ENCODE measurements at places on chromosomes 7 and 10.
A peak's percentile ranks its signal among the peaks of the same experiment; 100 is the strongest.

GRCh38 chr7:96329241-96329640 lies 7.3 kb upstream of the SLC25A13 start:
- no peak for DNase-seq

GRCh38 chr7:43648473-43649406 lies 65.8 kb downstream of the STK17A start:
- no peak for DNase-seq

- DNase-seq: no peak
Observed at GRCh38 chr7:93442478-93443224, 131.9 kb downstream of the CALCR start.

GRCh38 chr10:73076360-73077183 lies 20.1 kb downstream of the P4HA1 start:
- no peak for DNase-seq

DNA sequence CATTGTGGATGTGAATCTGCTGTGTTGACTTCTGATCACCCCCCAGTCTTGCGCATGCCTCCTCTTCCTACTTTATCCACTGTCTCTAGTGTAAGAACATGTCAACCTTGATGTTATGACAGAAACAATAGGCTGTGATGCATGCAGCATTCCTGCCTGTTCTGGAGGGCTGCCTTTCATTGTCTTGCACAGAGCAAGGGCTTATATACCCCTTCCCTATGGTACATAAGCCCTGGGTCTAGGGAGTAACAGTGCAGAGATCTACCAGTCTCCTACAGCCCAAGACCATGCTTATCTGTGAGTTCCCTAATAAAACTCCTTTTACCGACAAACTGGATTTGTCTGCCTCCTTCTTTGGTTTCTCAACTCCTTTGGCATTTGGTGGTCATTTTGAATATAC lies 177.0 kb upstream of the STK17A start:
- DNase-seq: no peak

GRCh38 chr7:142327628-142328405 lies 70.0 kb upstream of the PRSS58 start:
- DNase-seq: no peak

DNA sequence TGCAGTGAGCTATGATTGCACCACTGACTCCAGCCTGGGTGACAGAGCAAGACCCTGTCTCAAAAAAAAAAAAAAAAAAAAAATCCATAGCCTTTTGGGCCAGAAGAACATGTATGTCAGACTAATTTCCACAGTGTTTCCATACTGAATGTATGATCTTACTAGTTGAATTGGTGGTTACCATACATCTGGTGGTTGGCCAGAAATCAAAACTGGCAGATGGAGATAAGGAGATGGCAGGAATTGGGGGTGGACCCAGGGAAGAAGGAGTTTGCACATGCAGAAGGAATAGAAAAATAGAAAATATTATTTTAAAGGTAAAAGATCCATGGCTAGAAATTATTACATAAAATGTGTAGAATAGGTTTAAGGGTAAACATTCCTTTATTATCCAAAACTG lies 3.7 kb upstream of the ATOH7 start:
- no peak for DNase-seq

GRCh38 chr10:77012812-77013500 lies 624.7 kb downstream of the KCNMA1 start:
- no peak for DNase-seq

DNA sequence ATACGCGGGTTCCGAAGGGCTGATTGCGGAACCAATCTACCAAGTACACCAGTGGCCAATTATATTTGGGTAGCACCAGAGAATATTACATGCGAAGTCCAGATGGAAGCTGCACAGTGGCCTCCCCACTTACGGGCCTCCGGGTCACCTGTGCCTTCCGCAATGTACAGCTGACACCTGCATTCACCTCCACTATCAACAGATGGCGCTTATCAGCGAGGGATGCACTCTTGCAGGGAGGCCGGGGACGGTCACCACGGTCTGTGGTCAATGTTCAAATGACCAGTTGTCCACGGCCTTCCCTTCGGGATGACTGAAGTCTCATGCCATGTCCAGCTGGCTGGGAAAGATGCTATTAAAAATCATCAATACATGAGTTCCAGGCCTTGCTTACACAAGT lies 47.6 kb downstream of the SLIT1 start:
- DNase-seq: no peak

GRCh38 chr7:40041456-40041855 lies 91.4 kb downstream of the CDK13 start:
- DNase-seq: no peak

GRCh38 chr7:80583901-80584300 lies 54.5 kb upstream of the CD36 start:
- no peak for DNase-seq

GRCh38 chr7:2812114-2812487 lies 32.0 kb downstream of the GNA12 start:
- peak; percentile 41 for DNase-seq

DNA sequence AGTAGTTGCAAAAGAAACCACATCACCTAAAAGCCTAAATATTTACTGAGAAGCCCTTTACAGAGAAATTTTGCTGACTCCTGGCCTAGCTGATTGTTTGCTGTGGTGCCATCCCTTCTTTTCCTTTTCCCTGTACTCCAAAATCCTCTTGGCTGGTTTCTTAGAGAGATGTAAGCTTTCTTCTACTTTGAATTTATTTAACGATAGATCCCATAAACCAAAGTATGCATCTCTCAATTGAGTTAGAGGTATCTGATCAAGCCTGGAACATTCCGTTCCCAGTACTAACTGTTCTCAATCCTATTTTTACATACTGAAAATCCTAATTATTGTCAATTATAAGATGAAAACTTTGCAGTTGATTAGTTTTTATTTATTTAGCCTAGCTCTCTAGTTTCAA lies 6.3 kb downstream of the TMEM60 start:
- DNase-seq: no peak

GRCh38 chr7:124791426-124791825 lies 25.8 kb upstream of the GPR37 start:
- DNase-seq: no peak

DNA sequence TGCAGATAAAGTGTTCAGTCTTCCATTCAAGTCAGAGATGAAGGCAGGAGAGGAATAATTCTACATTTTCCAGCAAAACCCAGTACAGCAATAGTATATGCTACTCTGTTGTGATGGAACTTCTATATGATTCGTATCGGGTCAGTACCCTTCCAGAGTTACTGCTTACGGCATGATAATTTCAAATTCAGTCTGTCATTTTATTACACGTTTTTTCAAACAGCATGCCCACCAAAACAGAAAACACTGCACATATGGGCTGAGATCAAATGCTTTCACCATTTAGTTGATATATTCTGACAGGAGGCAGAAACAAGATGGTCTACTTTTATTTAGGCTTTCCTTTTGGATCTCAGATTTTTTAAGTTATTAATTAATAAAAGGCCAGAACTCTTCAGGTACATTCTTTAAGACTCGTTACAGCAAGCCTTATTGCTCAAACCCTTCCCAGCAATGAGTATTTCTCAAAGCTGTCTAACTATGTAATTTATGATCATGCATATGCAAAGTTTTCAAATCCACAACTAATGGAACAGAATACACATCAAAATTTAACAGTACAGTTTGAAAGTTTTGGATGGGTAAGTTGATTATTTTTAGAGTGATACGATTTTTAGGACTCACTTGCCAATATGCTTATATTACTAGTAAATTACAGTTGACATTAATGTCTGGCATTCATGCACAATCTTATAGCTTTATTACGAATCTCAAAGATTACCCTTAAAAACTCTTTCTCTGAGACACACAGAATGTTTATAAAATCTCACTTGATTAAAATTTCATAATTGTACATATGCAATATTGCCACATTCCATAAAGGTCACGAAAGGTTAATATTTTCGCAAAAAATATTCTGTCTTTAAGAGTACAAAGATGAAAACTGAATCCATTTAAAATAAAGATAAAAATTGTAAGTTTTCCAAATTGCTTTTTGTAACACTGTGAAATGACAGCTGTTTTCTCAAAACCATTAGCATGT lies 91.0 kb downstream of the ANK3 start:
- DNase-seq: no peak

DNA sequence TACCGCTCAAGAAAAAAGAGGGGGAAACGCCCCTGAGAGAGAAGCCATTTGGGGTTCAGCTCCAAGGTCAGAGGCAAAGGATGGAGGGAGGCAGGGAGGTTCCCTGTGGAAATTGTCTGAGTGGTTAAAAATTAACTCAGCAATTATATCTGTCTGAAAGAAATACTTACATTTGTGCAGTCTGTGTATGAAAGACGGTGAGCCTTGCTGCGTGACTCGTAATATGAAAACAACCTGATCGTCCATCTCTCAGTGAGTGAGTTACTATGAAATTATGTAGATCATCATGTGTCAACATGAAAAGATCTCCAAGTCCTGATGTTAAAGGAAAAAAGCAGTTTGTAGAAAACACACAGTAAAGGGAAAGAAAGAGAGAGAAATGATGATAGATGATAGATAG lies 67.2 kb upstream of the FAM204A start:
- DNase-seq: no peak

- no peak for DNase-seq
Observed at GRCh38 chr7:37193775-37194135, 254.9 kb downstream of the ELMO1 start.

DNA sequence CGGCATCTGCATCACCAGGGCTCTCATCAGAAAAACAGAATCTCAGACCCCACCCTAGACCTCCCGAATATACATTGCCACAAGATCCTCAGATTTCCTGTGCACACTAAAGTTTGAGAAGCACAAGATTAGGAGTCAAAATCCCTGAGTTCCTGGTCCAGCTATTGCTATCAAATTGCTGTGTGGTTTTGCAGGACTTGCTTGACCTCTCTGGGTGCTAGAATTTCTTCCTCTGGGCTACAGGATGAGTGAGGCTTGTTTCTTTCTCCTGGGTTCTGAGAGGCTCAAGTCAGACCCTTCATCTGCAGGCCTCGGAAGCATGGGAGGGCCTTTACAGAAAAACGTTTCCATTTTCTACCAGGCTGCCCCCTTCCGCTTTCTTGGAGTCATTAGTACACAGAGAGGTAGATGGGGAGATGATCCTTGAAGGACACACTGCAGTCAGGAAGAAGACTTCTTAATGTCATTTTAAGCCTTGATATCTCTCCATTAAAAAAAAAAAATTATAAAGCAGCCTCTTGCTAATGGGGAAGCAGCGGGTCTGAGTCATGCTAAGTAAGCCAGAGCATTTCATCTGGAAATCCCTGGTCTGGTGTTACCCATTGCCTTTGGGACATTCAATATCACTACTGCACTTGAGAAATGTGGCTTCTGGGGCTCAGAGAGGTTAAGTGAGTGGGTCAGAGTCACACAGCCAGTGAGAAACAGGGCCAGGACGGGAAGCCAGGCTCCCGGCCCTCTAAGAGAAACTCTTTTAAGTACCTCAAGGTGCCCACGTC lies 173.5 kb downstream of the KCNMA1 start:
- no peak for DNase-seq

- no peak for DNase-seq
Observed at GRCh38 chr7:191105-191980, 1.0 kb upstream of the FAM20C start.

DNA sequence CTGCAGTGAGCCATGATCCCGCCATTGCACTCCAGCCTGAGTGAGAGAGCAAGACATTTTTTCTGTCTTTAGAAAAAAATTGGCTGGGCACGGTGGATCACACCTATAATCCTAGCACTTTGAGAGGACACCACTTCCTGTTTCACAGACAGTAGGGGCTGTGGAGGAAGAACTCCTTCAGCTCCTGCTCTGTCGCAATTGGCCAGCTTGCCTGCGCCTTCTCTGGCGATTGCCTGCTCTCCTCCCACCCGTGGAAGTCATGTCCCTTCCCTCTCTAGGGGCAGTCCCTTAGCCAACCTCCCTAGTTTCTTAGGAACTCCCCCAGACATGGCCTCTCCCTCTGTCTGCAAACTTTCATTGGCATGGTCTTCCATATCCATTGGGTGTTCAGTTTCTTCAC lies 8.7 kb downstream of the PDSS1 start:
- DNase-seq: no peak

DNA sequence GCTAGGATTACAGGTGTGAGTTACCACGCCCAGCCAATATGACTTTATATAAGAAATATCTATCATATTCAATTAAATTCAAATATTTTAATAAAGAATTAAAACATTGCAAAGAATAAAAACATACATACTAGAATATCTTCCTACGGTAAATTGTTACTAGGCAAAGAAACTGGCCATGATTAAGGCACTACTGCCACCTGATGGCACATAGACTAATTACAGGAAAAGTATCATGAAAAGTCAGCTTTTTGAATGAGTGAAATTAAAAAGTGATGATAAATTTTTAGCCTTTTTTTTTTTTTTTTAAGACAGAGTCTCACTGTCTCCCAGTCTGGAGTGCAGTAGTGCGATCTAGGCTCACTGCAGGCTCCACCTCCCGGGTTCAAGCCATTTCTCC lies 30.9 kb downstream of the MRPS33 start:
- no peak for DNase-seq

GRCh38 chr7:116324582-116324981 lies 114.2 kb downstream of the TES start:
- no peak for DNase-seq

Measured in suprapubic skin (tissue), 4 donors.